Right ventricle myocardium inferior (tissue), 1 donor: ENCODE measurements at places on chromosomes 7 and 10. TPM values are rescaled to one million over a fixed set of nuclear protein-coding genes. Genes with fewer than 3 reads are reported as not detected.

Gene SAMD9L
- 3.8 TPM for total RNA-seq

Gene SRGN
- total RNA-seq: 50.2 TPM

Gene CASTOR2
- total RNA-seq: 31.3 TPM

Gene MPP7
- 13.1 TPM for total RNA-seq

Gene ASB10
- total RNA-seq: 41.4 TPM

DNA sequence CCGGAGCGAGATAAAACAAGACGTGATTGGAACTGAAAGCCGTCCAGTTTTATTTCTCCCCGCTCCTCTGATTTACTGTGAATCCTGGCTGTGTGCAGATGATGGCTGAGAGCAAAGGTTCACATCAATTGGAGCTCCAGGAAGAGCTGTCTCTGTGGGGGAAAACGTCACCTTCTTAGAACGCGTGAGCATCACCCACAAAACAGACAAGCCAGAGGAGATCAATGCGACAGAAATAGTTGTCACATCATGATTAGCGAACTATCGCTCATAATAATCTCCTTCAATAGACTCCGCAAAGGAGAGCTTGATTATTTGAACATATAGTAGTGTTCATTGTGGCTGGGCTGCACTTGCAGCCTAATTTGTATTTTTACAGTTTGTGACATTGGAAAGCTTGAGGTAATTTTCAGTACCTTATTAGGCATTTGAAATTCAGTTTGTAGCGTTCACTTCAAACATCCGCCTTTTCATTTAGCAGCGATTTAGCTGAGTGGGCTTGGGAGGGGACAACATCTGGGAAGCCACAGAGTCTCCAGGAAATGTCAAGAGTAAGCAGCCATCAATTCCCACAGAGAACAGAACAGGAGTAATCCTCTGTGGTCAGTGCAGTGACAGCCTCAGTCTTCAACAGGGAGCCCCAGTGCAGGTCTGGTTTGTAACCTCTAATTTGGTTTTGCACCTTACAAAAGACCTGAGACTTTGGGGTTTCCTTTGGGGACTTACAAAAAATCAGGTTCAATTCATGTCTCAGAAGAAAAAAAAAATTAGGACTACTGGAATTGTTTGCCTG lies 276.8 kb upstream of the PFKP start:
- no peak for DNase-seq

- DNase-seq: no peak
Observed at GRCh38 chr7:71842786-71843185, 569.4 kb downstream of the CALN1 start.

DNA sequence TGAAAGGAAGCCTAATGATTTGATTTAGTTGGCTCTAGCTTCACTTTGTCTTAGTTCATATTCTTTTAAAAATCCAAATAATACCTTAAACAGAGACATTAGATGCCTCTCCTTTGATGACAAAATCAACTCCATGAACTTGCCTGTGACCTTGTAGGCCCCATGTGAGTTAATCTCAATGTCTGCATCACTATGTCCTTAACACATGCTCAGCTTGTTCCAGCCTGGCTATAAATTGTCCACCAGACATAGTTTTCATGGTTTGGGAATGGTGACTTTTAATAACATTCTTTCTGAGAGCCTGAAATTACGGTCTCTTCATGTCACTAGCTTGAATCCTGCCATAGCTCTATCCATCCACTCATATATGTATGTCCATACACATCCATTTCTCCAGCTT lies 656.3 kb upstream of the IGFBP3 start:
- no peak for DNase-seq

GRCh38 chr10:43253461-43254198 lies 13.2 kb downstream of the RASGEF1A start:
- DNase-seq: peak; percentile 47
